ENCODE measurements at places on chromosomes 5 and 9.

GRCh38 chr9:135746565-135746964 is 44.6 kb downstream of the KCNT1 start:
- DNase-seq: no peak

DNA sequence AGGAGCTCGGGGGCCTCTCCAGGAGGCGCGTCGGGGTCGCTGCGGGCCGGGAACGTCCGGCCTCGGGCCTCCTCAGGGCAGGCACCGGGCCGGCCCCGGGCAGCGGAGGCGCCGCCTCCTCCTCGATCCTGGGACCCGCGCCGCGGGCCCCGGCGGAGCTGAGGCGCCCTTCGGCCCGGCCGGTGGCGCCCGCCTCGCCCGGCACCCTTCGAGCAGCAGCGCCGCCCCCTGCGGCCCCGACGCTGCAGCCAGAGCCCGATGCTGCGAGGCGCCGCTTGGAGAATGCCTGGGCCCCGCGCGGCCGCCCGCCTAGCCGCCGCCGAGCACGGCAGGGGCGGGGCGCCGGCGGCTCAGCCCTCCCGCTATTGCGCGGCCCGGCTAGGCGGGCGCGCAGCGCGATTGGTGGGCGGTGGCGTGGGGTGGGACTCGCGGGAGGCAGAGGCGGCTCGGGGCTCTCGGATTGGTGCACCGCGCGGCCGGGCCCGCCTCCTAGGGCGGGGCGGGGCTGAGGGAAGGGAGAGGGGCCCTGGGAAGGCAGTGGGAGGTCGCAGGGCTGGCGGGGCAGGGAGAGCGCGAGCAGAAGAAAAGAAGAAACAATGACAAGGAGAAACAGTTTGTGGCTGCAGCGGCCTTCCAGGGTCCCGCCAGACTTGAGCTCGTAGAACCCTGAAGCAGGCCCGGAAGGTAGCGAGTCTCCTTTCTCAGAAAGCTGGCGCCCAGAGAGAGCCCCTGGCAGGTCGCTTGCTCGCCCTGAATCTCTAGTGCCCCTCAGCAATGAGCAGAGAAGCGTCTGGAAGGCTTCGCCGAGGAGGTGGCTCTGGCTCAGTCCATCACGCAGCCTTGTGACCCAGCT is at the start of gene EEIG1:
Gene EEIG1, minus strand, starts transcription at position 284 of the 853 bp plus-strand sequence. CDS start 852 bp downstream, outside the sequence.
- peak; percentile 93 for DNase-seq

DNA sequence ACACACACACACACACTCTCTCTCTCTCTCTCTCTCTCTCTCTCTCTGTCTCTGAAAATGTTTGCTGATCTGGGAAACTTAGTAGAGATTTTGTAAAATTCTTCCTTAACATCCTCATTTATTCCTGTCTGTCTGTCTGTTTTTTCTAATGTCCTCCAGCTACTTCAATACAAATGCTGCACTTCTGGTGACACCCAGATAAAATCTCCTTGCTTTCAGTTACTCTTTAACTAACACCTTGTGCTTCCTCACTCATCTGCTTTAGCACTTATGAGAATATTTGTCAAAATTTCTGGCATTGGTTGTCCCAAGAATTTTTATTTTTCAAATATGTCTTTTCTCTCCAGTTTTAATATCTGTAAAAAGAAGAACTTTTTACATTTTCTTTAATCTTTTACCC is 35.0 kb upstream of the ARRDC3 start:
- no peak for DNase-seq

DNA sequence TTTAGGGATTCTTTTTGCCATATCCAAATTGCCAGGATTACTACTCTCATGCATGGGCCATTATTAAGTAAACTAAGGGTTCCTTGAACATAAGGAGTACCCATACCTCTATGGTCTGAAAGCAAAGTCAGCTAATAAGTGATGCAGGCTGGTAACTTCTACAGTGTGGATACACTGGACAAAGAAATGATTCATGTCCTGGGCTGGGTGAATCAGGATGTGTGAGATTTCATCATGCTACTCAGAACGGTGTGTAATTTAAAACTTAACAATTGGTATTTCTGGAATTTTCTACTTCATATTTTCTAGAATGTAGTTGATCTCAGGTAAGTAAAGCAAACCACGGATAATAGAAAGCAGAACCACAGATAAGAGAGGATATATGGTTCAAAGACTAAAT is 428.8 kb downstream of the CHSY3 start:
- no peak for DNase-seq

DNA sequence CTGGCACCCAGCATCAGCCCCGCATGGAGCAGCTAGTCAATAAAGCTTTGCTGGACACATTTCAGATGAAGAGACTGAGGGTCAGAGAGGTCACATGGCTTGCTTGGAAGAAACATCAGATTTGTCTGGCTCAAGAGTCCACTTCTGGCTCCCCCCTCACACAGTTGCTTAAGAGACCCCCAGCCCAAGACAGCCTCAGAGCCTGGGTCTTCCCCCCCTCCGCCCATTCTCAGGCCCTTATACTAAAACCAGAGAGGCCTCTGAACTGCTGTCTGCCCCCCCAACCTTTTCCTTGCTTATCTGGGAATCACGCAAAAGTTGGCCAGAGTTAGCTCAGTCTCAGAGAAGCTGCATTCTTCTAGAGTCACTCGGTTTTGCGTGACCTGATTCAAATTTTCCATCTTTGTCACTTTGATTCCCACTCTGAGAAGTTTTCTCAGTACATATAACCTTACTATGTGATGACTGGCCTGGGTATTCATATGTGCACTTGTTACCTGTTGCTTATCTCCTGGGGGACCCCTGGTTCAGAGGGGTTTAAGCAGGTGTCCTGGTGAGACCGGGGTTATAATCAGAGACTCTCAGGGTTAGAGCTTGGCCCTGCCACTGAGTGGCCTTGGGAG is 145.4 kb upstream of the IER5L start:
- no peak for DNase-seq

- no peak for DNase-seq
These were observed 17.9 kb upstream of the KIF4B start for GRCh38 chr5:154995679-154996078.

DNA sequence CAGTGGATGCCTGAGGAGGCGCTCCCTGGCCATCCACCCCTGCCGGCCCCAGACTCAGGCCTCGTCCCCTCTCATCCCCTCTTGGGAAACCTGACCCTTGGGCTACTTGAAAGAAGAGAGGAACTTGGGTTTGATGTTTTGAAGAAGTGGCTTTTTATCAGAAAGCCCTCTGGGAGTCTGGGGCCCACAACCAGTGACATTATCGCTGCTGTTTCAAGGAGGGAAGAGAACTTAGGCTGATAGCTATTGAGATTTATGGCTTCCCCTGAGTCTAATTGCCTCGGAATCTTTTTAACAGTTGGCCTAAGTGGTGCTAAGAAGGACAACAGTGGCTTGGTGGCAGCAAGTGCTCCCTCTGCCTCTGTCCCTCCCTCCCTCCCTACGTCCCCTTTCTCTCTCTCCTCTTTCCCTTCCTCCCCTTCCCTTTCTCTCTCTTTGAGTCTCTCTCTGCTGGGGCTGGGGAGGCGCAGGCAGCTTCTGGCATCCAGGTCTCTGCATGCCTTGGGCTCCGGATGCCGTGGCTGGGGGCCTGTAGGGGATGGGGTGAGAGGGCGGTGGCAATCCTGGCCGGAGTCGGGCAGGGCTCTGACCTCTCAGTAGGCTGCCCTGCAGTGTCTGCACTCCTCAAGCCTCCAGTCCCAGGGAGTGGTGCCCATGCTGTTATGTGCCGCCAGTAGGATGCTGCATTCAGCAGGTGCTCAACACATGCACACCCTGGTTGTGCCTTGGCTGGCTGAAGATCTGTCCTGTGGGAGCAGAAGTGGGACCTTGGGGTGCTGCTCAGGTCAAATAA is 49.6 kb upstream of the RXRA start:
- no peak for DNase-seq

DNA sequence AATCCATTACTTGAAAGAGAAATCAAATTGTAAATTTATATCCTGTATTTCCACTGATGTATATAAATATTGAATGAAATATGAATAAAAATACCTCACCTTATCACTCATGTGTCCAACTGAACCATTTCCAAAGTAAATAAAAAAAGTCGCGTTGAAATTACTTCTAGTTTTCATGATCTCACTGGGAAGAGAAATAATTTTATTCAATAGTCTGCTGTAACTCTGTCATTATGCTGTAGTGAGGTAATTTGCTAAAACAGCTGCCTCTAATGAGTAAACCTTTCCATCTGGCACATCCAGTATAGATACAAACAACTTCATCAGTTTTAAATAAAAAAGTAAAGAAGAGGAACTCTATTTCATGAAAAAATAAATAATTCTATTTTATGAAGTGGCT is 611.5 kb downstream of the ZNF608 start:
- DNase-seq: no peak

DNA sequence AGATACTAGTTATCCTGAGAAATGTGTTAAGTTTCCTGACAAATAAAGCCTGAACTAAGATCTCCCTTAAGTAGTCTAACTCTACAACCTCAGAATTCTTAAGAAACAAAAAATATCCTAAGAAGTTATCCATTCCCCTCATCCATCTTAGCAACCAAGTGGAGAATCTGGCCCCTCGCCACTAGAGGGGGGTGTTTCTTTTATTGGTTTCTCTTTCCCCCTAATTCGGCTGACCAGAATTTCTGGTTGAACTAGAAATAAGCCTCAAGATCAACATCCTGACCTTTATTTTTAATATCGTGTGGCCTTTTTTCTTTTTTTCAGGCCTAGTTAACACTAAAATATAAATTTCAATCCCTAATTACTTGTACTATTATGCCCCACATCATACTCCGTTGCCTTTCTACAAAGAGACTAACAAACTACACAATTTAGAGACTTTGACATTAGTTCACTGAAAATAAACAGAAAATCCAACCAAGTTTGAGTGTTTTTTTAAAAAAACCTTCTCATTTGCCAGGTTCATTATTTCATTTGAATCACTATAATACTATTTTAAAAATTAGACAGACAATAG is 14.3 kb upstream of the NR4A3 start:
- no peak for DNase-seq

DNA sequence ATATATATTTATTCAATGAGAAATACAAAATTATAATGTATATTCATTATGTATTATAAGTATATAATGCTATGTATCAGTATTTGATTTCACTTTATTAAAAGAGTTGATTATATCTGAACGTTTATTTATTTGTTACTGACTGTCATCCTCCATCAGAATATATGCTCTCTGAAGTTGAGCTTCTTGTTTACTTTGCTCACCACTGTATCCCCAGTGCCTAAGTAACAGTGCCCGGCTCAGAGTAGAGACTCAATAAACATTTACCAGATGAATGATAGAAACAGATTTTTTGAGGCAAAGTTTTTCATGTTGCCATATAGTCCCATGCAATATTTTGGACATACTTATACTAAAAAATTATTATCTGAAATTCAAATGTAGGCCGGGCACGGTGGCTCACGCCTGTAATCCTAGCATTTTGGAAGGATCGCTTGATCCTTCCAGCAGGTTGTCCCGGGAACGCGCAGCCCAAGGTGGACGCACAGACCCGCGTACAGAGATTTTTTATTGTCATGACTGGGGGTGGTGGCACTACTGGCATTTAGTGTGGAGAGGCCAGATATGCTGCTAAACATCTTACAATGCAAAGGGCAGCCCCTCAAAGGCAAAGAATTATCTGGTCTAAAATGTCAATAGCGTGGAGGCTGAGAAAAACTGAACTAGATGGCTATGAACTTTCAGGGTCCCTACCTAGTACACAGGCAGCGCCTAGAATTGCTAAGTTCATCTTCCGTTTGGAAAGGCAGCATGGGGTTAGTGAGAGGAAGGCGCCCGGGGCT is 761 bp upstream of the DNAJC25 start:
- DNase-seq: no peak

DNA sequence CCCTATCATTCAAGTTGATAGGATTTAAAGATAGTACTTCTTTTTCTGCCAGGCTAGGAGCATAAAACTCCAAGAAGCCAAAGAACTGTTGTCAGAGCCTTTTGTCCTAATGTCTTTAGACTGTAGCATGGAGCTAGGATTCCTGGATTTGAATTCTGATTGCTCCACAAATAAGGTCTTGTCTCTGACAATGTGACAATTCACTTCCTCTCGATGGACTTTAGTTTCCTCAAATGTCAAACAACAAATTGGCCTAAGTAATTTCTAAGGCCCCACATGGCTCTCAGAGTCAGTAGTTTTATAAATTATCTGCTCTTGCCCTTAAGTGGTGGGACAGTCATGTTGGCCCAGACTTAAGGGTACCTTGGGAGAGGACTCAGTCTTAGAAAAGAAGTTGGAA is 36.7 kb downstream of the RFK start:
- no peak for DNase-seq

DNA sequence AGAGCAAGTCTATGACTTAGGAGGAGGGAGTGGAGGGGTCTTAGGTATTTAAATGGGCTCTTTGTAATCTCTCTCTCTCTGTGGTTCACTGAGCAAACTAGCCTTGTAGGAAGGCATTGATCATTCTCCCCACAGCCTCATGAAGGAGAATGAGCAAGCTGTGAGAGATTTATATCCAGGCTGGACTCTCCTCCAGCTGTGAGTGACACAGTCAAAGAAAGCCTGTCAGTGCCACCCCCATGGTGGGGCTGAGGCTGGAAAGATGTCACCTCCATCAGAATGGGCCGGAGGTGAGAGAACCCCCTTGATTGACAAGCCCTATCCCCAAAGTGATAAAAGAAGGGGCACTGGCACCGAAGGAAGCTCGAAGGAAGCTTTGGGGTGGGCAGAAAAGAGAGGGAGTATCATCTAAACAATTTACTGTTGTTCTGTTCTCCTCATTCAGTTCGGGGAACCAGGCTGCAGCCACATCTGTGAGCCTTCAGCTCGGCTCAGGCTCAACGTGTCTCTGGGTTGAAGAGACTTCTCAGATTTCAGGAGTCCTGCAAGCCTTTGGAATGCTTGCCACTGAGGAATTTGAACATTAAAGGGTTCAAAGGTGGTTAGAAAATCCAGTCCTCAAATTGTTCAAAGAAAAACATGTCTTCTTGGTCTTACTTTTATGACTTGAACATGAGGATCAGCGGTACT is 538.2 kb upstream of the ZNF462 start:
- no peak for DNase-seq

DNA sequence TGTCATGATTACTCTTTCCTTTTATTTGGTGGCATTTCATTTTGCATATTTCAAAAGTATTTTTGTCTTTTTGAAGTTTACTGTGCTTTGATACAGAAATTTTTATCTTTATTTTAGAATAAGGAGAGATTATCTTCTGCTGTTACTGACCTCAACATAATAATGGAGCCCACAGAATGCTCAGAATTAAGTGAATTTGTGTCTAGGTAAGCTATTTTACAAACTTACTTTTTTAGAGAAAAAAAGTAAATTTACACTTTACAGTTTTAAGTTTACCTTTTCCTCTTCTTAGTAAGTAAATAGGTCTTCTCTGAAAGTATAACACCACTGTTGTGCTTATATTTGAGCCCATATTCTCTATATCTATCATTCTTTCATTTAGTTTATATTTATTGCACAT is 19.8 kb downstream of the CENPP start:
- no peak for DNase-seq

DNA sequence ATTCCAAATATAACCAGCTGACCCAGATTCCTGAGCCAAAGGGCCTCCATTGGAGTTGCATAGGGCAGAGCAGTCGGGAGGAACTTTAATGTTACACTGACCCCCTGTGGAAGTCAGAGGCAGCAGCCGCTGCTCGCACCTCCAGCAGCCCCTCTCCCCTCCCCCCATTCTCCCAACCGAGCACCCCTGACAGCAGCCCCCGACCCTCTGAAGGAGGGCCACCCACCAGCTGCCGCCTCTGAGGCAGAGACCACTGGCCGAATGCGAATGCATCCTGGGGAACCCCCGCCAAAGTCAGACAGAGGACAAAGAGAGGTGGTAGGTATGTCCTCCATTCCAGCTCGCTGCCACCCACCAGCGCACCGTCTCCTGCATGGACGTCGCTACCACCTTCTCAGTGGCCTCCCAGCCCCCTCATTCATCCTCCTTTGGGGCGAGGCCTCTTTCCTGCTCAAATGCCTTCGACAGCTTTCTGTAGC is 231.0 kb downstream of the CDK5RAP2 start:
- no peak for DNase-seq

- no peak for DNase-seq
These were observed 245 bp upstream of the DNAJC25 start for GRCh38 chr9:111630964-111631213.
